ENCODE measurements at places on chromosomes 6 and 20. TPM values are rescaled to one million over a fixed set of nuclear protein-coding genes. Genes with fewer than 3 reads are reported as not detected.

DNA sequence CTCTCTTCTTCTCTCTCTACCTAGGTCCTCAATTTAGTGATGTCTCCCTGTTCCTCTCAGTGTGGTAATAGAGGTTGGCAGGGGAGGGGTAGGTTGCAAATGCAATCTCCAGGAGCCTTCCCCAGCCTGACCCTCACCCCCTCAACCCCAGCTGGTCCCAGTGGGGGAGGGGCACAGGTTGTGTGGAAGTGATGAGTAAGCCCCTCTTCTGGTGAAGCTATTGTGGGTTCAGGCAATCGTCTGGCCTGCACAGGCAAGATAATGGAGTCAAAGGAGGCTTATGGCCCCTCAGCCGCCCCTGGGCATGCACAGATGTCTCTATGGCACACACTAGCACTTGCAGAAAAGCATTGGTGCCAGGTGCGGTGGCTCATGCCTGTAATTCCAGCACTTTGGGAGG lies 10.8 kb upstream of the ADA start:
- no peaks in the 10 kb centered on the region for H3K36me3 ChIP-seq
- H3K27ac ChIP-seq = no peak overlapping the region
- H3K27me3 ChIP-seq = no peaks in the 10 kb centered on the region
- no peak overlapping the region for H3K4me3 ChIP-seq

DNA sequence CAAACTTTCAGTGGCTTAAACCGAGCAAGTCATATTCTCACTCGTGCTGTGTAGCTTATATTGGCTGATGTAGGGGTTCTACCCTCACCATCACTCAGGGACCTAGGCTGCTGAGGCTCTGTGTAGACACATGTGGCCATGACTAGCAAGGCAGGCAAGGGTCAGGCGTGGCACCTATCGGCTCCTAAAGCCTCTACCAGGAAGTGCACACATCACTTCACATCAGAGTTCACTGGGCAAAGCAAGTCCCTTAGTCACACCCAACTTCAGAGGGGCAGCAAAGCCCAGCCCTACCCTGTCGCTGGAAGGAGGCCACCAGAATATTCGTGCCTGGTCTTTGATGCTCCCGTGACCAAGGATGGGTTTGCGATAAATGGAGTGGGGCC lies 42.9 kb downstream of the PPP1R14C start:
- H3K36me3 ChIP-seq = no peaks in the 10 kb centered on the region
- no peak overlapping the region for H3K27ac ChIP-seq
- H3K4me3 ChIP-seq = no peak overlapping the region
- H3K4me1 ChIP-seq = no peaks in the 10 kb centered on the region

Gene OTOR
- total RNA-seq = not detected

GRCh38 chr20:56835829-56836550 lies 206.9 kb downstream of the TFAP2C start:
- H3K36me3 ChIP-seq = no peaks in the 10 kb centered on the region
- no peak overlapping the region for H3K27ac ChIP-seq
- H3K4me3 ChIP-seq = no peak overlapping the region
- DNase-seq = no peak
- H3K27me3 ChIP-seq = peaks cover 10% of the 10 kb centered on the region

Gene MLN
- not detected for total RNA-seq

GRCh38 chr6:155004017-155004416 lies 8.9 kb downstream of the TIAM2 start:
- peaks cover 15% of the 10 kb centered on the region for H3K4me1 ChIP-seq
- no peaks in the 10 kb centered on the region for H3K36me3 ChIP-seq
- H3K27ac ChIP-seq = no peak overlapping the region

DNA sequence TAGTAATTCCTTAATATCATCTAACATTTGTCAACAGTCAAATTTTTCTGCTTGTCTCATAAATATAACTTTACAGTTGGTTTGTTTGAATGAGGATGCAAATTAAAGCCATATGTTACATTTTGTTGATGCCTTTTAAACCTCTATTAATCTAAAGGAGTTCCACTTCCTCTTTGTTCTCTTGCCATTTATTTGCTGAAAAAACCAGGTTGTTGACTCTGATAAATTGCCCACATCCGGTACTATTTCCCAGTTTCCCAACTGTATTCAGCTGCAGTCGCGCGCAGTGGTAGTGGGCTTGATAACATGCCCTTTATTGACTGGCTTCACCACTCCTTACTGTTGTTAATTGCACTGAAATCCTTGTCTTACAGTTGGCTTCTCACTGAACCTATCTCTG lies 32.8 kb upstream of the SIRPB2 start:
- H3K4me3 ChIP-seq = no peak overlapping the region
- no peak overlapping the region for H3K27ac ChIP-seq
- peaks cover 5% of the 10 kb centered on the region for H3K27me3 ChIP-seq
- H3K4me1 ChIP-seq = no peaks in the 10 kb centered on the region
- no peaks in the 10 kb centered on the region for H3K36me3 ChIP-seq
- no peak for DNase-seq

DNA sequence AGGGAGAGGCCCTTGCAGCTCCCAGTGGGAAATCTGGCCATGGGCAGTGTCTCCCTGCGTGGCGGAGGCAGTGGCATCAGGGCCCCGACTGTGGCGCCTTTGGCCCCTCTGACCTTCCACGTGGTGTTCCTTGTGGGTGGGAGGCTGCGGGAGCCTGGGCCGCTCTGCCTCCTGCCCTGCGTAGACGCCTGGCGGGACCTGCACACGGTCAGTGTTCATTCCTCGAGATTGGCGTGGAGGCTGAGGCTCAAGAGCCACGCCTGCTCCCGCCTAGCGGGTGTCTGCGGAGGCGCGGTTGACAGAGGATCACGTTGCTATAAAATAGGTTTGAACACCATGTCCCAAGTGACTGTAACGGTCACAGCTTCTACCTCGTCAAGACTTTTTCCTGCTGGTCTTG lies 14.0 kb downstream of the COL9A3 start:
- H3K36me3 ChIP-seq = no peaks in the 10 kb centered on the region
- H3K27me3 ChIP-seq = no peaks in the 10 kb centered on the region
- H3K4me1 ChIP-seq = peaks cover 8% of the 10 kb centered on the region

DNA sequence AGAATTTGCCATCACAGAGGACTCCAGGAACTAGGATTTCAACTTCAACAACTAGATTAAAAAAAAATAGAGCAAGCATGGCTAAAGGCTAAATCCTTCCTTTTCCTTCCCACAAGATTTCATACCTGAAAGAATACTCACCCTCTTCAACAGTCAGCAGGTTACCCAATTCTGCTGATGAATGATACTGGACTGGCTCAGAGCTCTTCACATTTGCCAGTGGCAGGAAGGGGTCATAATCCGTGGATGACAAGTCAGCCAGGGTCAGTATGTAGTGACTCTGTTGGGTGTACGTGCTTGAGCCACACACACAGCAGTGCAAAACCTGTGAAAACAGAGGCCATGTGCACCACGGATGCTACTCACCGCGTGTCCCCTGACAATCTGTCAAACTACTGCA lies 152.9 kb downstream of the INSM1 start:
- no peak overlapping the region for H3K4me3 ChIP-seq
- DNase-seq = no peak
- H3K27me3 ChIP-seq = no peaks in the 10 kb centered on the region
- no peak overlapping the region for H3K27ac ChIP-seq
- H3K36me3 ChIP-seq = no peaks in the 10 kb centered on the region
- H3K4me1 ChIP-seq = no peaks in the 10 kb centered on the region

DNA sequence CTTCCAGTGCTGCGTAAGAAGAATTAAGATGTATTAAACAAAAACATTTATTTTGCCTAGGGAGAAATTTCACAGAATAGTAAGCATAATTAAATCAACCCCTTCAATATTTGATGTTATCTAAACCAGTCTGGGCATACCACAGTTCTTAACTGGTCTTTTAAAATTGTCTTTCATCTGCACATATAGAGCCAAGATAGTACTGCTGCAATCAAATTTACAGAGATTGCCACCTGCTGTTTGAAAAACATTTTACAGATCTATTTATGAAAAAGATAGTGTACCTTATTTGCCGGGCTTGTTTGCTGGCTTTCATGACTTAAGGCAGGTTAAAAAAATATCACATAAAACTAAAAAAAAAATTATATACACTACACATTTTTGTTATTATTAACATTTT lies 323.2 kb downstream of the ADGRB3 start:
- H3K27me3 ChIP-seq = no peaks in the 10 kb centered on the region
- no peak overlapping the region for H3K27ac ChIP-seq
- no peaks in the 10 kb centered on the region for H3K4me1 ChIP-seq
- no peak for DNase-seq

Gene TULP1
- not detected for total RNA-seq

Gene LINC00237
- total RNA-seq = not detected

Gene LHFPL5
- not detected for total RNA-seq

- H3K4me1 ChIP-seq = peaks cover 22% of the 10 kb centered on the region
- no peaks in the 10 kb centered on the region for H3K27me3 ChIP-seq
- H3K36me3 ChIP-seq = no peaks in the 10 kb centered on the region
- no peak for DNase-seq
Measured at GRCh38 chr6:44077214-44077946, 49.9 kb downstream of the MRPL14 start.

Gene NUDT3
- total RNA-seq = 25.9 TPM

Gene GGTLC1
- 0.18 TPM for total RNA-seq

Gene NKAIN2
- 2.6 TPM for total RNA-seq

- H3K27me3 ChIP-seq = no peaks in the 10 kb centered on the region
- DNase-seq = no peak
- H3K36me3 ChIP-seq = no peaks in the 10 kb centered on the region
- peak overlapping the region; percentile 68 for H3K27ac ChIP-seq
- H3K4me3 ChIP-seq = no peak overlapping the region
- peaks cover 93% of the 10 kb centered on the region for H3K4me1 ChIP-seq
Measured at GRCh38 chr6:53312355-53312754, 36.4 kb downstream of the ELOVL5 start.

GRCh38 chr6:118933855-118934460 lies 1.0 kb downstream of the MCM9 start:
- H3K27ac ChIP-seq = 0 out of 2 replicates have a peak overlapping the region, but pooled peaks have one; percentile 26
- peaks cover 17% of the 10 kb centered on the region for H3K36me3 ChIP-seq
- H3K27me3 ChIP-seq = no peaks in the 10 kb centered on the region
- peaks cover 17% of the 10 kb centered on the region for H3K4me1 ChIP-seq

GRCh38 chr6:14170128-14170527 lies 52.6 kb downstream of the CD83 start:
- H3K4me1 ChIP-seq = no peaks in the 10 kb centered on the region
- no peak for DNase-seq
- H3K27ac ChIP-seq = no peak overlapping the region
- no peak overlapping the region for H3K4me3 ChIP-seq
- no peaks in the 10 kb centered on the region for H3K27me3 ChIP-seq

DNA sequence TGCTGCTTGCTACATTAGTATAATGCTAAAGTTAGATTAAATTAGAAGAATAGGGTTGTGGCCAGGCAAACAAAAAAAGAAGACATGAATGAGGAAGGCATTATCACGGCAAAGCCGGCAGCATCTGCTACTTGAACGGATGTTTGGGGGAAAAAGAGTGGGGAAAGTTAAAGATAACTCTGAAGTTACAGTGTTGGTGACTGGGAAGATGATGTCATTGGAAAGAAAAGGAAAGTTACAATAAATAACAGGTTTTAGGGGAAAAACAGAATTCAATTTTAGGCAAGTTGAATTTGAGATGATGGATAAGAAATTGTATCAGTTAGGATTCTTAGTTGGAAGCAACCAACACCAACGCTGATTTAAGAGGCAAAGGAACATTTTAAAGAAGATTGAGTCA lies 74.2 kb upstream of the NRN1 start:
- no peak for DNase-seq
- no peak overlapping the region for H3K4me3 ChIP-seq
- no peaks in the 10 kb centered on the region for H3K4me1 ChIP-seq

- H3K4me1 ChIP-seq = no peaks in the 10 kb centered on the region
- no peak for DNase-seq
- no peaks in the 10 kb centered on the region for H3K36me3 ChIP-seq
- H3K4me3 ChIP-seq = no peak overlapping the region
- H3K27ac ChIP-seq = no peak overlapping the region
Measured at GRCh38 chr6:69487688-69488087, 309.1 kb downstream of the LMBRD1 start.

- H3K27me3 ChIP-seq = no peaks in the 10 kb centered on the region
- peaks cover 17% of the 10 kb centered on the region for H3K4me1 ChIP-seq
- H3K4me3 ChIP-seq = no peak overlapping the region
- H3K36me3 ChIP-seq = no peaks in the 10 kb centered on the region
- H3K27ac ChIP-seq = peak overlapping the region; percentile 2
- no peak for DNase-seq
Measured at GRCh38 chr20:62155428-62156253, 12.1 kb downstream of the SS18L1 start.

All from Panc1 (cell line).